ENCODE measurements at places on chromosomes 4 and X. TPM values are rescaled to one million over a fixed set of nuclear protein-coding genes. Genes with fewer than 3 reads are reported as not detected.

Gene SSX2B
- not detected for polyA plus RNA-seq

Gene CLDN34
- polyA plus RNA-seq: not detected

Gene CA5B
- polyA plus RNA-seq: 2.7 TPM

Gene TMPRSS11B
- not detected for polyA plus RNA-seq

Gene ENPP6
- polyA plus RNA-seq: not detected

Gene NUDT11
- 2.5 TPM for polyA plus RNA-seq

Gene FRAS1
- polyA plus RNA-seq: 2.8 TPM

Gene PITX2
- 1.5 TPM for polyA plus RNA-seq

Gene CXorf65
- polyA plus RNA-seq: not detected

Gene ITIH6
- not detected for polyA plus RNA-seq

Gene ADH1B
- not detected for polyA plus RNA-seq

Gene FRMPD3
- polyA plus RNA-seq: 0.05 TPM

Gene GABRG1
- not detected for polyA plus RNA-seq

Gene DNAAF6
- polyA plus RNA-seq: not detected

Gene NLGN3
- 0.60 TPM for polyA plus RNA-seq

Gene TMEM185A
- 17.6 TPM for polyA plus RNA-seq

Gene CXCL3
- 5.2 TPM for polyA plus RNA-seq

Gene LUZP4
- polyA plus RNA-seq: not detected

Gene UGT2B10
- polyA plus RNA-seq: 0.12 TPM

Gene ARSJ
- 3.6 TPM for polyA plus RNA-seq

Gene FAM236C
- not detected for polyA plus RNA-seq

Gene RAB33A
- polyA plus RNA-seq: 0.12 TPM

Gene SPANXC
- polyA plus RNA-seq: 0.39 TPM

Gene PCYT1B
- not detected for polyA plus RNA-seq

Gene ADH1A
- not detected for polyA plus RNA-seq

Gene DRD5
- not detected for polyA plus RNA-seq

Gene STARD8
- 1.7 TPM for polyA plus RNA-seq

Gene TIMP1
- polyA plus RNA-seq: 144 TPM

Gene ALG13
- polyA plus RNA-seq: 43.0 TPM

Gene NR0B1
- 19.5 TPM for polyA plus RNA-seq

Gene SNCA
- not detected for polyA plus RNA-seq

All from A549 (cell line).